ENCODE measurements at places on chromosomes 12 and 14.

DNA sequence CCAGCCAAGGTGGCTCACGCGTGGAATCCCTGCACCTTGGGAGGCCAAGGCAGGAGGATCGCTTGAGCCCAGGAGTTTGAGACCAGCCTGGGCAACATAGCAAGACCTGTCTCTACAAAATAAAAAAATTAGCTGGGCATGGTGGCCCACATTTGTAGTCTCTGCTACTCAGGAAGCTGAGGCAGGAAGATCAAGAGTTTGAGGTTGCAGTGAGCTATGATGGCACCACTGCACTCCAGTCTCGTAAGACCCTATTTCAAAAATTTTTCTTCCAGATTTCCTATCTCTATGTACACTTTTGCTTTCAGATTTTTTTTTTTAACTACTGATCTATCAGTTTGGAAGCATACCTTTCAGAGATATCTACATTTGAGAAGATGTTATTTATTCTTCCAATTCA lies 15.3 kb downstream of the SNX6 start:
- no peak for DNase-seq

DNA sequence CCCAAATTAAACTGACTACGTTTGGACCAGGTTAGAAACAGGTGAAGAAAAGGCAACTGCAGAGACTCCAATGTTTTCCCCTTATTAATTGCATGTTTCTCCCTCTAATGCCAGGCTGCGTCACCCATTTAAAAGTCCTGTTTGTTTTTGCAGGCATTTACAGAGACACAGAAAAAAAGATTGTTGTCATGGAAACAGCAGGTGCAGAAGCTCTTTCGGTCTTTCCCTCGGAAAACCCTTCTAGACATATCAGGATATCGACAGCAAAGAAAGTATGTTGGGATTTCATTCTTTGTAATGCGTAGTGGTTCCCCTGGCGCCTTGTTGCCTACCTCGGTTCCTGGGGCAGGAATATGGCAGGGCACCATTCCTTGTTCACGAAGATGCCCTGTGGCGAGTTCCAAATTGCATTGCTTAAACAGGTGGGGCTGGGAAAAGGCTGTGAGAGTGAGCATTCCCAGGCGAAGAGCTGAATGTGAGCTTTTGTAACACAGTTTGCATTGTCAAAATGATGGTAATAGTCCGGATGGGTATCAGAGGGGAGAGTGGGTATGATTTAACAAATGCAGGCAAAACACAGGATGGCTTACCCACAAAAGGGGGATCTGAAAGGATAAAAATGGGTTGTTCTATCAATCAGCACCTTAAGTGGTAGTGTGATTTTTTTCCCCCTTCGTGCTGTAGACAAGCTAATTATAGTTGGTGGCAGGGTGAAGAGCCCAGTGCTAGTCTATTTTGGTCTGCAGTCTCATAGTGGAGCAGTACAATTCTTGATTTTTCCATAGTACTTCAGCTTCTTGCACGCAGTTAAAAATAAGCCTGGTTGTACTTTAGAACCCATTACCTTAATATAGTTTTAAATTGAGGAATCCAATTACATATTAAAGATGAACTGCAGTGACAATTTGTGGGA lies 132.4 kb downstream of the GCH1 start:
- DNase-seq = no peak

- DNase-seq = no peak
Observed at GRCh38 chr12:46263140-46264016, 5.5 kb downstream of the SLC38A1 start.

GRCh38 chr12:93107514-93108312 lies 178.6 kb upstream of the EEA1 start:
- no peak for DNase-seq

DNA sequence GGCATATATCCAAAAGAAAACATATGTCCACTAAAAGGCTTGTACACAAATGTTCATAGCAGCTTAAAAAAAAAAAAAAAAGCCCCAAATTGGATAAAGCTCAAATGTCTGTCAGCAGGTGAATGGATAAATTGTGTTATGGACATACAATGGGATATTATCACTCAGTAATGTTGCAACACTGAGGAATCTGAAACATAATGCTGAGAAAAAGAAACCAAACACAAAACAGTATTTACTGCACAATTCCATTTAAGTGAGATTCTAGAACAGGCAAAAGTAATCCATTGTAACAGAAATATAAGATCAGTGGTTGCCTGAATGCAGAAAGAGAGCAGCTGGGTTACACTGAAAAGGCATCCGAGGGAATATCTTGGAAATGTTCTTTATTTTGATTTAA lies 117.9 kb downstream of the SLC15A5 start:
- DNase-seq = no peak

DNA sequence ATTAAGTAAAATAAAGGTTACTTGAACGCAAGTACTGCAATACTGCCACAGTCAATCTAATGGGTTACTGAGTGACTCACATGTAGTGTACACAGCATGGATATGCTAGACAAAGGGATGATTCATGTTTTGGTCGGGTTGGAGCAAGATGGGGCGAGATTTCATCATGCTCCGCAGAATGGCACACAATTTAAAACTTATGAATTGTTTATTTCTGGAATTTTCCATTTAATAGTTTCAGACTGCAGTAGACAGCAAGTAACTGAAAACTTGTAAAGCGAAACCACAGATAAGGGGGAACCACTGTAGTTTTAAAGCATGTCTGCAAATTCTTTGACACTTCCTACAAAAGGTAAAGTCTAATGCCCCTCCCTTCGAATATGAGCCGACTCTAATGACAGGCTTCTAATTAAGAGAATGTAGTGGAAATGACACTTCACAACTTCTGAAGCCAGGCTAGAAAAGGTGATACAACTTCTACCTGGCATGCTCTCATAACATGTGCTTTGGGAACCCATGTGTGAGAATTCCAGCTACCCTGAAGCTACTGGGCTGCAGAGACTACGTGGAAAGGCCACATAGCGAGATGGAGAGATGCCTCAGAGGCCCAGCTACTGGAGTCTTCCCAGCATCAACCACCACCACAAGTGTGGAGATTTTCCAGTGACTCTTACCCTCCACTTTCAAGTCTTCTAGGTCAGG lies 13.9 kb upstream of the TCP11L2 start:
- peak; percentile 89 for DNase-seq

DNA sequence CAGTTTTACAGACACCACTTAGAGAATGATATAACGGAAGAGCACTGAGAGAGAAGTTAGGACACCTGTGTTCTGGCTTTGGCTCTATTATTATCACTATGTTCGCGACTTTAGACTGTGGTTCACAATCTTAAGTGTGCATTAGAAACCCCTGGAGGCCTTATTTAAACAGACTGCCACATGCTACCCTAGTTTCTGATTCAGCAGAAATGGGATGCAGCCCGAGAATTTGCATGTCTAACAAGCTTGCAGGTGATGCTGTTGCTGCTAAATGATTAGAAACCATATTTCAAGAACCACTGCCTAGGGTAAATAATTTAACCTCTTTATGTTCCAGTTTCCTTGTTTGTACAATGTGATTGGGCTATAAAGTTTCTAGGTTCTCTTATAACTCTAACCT lies 3.6 kb upstream of the RAD51AP1 start:
- no peak for DNase-seq

- no peak for DNase-seq
Observed at GRCh38 chr12:108349278-108349688, 10.2 kb upstream of the CMKLR1 start.

- DNase-seq = no peak
Observed at GRCh38 chr12:123037791-123038190, 57.3 kb downstream of the ARL6IP4 start.

- no peak for DNase-seq
Observed at GRCh38 chr12:25020621-25021243, 71.8 kb upstream of the BCAT1 start.

DNA sequence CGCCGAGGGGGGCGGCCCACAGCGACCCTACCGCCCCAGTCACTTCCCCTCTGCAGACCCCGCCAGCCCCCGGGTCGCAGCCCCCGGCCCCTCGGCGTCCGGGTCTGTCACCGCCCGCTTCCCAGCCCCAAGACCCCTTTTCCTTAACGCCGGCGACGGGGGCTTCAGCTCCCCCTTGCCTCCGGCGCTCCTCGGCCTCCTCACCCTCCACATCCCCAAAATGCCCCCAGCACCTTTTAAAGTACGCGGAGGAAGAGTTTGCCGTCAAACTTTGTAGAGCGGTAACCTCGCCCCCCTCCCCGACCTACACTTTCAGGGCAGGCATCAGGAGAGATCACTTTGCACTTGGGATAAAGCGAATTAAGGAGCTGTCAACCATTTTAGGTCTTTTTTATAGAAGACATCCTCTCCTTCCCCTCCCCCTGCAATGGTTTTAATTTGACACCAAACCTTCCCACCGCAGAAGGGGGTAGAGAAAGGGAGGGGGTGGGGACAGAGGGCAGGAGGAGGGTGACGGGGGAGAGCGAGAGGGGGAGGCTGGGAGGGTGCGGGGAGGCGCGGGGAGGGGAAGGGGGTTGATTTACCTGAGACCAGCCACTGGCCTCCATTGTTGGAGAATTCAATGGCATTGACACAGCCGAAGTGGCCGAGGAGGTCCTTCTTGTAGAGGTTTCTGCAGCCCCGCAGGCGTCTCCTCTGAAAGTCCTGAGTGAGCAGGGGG lies 578 bp downstream of the DCAF5 start:
- no peak for DNase-seq

GRCh38 chr14:103619057-103619456 lies 10.0 kb upstream of the KLC1 start:
- DNase-seq = peak; percentile 57

DNA sequence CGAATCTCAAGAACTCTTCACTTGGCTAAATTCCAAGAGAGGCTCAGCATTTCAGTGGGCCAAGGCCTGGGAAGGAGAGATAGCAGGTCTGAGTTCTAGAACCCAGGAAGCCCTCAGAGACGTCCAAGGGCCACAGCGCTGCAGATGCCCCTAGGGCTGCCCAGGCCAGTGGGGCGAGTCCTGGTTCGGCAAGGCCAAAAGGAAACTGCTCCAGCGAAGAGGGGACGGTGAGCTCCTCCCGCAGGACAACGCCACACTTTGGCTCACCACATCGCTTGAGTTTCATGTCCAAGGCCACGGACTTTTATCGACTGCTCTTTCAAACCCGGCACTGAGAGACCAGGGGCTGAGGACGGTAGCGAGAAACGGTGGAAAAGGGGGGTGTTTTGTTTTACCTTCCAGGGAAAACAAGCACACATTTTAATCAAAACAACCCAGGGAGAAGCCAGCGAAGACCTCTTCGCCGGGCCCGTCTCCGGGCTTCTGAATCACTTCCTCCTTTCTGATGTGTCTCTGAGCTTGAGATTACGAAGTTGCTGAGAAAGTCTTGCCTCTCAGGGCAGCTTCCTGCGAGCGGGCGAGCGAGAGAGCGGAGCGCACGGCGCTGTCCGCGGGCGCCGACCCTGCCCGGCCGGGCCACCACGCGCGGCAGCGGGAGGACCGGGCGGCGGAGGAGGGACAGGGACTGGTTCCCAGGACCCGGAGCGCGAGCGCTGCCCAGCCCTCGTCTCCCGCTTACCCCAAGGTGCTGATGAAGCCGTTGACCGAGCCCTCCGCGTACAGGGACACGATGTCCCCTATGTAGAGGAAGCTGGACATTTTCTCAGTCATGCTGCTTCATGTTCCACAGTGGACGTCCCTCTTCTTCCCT lies 808 bp downstream of the ITPR2 start:
- peak; percentile 91 for DNase-seq

DNA sequence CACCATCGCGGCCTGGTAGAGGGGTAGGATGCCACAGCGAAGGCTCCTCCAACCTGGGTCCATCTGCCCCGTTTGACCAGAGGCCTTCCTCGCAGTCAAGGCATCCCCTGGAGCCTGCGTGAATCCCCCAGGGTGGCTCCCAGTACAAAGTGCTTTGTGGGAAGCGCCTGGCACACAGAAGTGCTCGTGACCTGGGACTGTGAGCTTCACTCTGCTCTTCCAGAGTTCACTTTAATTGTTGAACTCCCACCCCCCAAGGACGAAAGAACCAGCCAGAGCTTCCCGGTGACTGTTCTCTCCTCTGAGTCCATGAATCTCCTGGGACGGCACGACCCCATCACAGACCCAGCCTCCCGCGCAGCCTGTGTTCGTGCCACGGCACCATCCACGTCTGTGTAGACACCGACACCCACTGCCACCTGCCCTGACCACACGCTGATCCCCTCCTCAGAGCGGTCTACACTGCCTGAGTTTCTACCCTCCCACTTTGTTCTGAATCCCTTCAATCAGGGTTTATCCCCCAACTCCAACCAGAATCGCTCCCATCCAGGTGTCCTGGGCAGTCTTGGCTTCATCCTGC lies 15.9 kb downstream of the P2RX2 start:
- DNase-seq = no peak

DNA sequence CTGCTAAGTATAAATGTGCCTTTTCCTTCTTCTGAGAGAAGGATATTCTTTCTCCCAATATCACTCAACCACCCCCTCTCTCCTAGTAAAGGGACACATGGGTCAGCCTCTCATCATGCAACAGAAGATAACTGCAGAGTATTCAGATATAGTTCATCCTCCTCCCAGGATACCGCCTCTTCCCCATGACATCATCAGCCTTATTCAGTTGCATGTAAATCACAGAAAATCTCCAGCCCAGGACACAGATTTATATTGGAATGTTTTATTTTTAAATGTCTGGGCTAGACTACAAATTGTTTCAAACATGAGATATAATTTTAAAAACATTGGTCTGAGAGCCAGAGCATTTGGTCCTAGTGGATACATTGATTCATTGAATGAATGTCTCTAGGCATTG lies 178.5 kb downstream of the C12orf42 start:
- DNase-seq = no peak

DNA sequence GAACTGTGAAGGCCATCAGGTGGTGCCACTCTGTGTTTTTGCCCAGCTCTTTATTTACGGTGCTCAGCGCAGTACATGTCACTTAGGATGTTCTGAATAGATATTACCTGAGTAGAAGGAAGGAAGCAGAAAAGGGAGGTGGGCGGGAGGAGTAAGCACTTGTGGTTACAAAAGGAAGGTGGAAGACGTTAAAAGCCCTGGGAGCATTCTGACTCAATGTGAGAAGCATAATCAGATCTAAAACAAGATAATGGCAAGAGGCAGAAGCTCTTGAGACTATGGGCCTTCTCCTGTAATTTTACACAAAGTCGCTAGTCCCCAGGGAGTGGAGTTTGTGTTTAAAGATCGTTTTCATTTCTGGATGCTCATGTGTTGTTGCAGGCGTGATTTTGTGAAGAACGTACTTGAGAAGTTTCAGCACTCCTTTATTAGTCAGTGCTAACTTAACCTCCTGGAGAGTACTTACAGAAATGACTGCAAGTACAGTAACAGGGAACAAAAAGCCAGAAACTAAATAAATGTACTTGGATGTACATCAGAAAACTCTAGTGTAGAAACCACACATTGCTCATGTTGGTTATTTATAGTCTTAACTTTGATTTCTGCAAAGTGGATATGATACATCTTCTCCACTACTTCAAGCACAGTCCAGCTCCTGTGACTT lies 1523.5 kb downstream of the AACS start:
- DNase-seq = no peak

DNA sequence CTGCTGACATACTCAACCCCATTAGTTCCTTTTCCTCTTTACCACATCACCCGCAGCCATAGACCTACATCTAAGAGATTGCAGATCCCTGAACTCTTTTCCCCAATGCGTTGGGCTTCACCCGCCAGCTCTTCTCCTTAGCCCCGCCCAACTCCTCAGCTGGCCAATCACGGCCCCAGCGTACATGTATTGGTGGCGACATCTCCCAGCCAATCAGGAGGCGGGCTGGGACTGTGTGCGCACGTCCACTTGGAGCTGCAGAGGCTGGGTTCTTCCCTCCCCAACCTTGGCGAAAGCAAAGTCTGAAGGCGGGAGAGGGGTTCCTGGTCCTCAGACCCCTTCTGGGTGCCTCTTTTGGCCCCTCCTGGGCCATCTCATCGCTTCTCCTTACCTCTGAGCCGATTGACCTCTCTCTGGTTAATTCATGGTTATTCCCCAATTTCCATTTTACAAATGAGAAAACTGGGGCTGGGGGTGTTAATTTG lies 11.0 kb downstream of the PDE1B start:
- DNase-seq = peak; percentile 97

Data from suppressor macrophage treated with lipopolysaccharide for 1 hour (primary cell).